Fibroblast of lung (primary cell): ENCODE measurements at places on chromosomes 4 and X.
A peak's percentile ranks its signal among the peaks of the same experiment; 100 is the strongest.

GRCh38 chr4:33714971-33715370, 2529.3 kb downstream of the ARAP2 start:
- no peak for DNase-seq

DNA sequence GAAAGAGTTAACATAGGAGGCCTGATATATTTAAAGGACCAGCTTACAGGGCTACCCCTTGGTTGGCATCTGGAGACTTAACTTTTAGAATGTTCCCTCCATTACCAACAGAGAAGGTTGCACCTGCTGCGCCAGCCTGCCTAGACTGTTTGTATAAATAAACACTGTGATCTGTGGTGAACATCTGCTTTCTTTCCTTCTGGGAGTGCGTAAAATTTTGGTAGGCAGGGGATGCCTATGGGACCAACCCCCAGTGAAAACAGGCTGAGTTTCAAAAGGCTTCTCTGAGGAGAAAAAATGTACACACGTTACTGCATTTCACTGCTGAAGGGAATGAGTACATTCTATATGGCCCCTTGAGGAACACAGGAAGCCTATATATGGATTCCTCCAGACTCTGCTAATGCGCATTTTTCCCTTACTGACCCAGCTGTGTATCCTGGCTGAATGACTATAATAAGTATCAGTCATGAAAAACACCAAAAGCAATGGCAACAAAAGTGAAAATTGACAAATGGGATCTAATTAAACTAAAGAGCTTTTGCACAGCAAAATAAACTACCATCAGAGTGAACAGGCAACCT, 13.8 kb downstream of the CENPC start:
- DNase-seq: no peak

- no peak for DNase-seq
Measured at GRCh38 chr4:102247041-102247440, 98.2 kb downstream of the SLC39A8 start.

DNA sequence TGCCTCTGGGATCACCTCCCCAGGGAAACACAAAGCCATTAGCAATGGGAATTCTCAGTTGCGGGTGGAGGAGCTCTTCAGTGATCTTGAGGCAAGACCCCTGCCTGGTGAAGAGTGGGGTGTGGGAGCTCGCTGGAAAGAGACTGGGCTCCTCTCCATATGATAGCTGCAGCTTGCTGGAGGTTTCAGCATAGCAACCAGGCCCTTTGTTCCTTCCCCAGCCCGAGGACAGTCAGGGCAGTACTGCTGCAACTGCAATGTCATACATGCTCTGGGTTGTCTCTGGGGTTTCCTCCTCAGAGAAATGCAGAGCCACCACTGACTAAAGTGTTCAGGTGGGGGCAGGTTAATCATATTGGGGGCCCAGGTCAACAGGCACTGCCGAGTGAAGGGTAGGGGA, 81.3 kb downstream of the ARHGAP24 start:
- DNase-seq: no peak

- DNase-seq: no peak
Measured at GRCh38 chr4:133638751-133639150, 489.7 kb downstream of the PCDH10 start.

DNA sequence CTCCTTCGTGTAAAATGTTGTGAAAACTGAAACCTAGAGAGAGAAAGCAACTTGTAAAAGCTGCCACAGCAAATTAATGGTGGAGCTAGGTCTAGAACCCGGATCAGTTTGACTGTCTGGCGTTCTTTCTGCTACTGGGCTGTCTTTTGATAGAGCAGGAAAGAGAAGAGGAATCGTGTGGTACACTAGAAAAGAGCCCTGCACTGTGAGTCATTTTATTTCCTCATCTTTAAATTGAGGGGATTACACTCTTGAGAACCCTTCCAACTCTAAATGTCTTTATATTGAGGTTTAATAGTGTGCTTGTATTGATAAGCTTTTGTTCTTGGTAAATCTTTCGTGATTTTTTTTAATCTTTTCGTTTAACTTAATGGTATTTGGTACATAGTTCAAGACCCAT, 4.3 kb downstream of the WDR44 start:
- peak; percentile 31 for DNase-seq

- peak; percentile 66 for DNase-seq
Measured at GRCh38 chr4:154399259-154399974, 92.2 kb downstream of the DCHS2 start.

DNA sequence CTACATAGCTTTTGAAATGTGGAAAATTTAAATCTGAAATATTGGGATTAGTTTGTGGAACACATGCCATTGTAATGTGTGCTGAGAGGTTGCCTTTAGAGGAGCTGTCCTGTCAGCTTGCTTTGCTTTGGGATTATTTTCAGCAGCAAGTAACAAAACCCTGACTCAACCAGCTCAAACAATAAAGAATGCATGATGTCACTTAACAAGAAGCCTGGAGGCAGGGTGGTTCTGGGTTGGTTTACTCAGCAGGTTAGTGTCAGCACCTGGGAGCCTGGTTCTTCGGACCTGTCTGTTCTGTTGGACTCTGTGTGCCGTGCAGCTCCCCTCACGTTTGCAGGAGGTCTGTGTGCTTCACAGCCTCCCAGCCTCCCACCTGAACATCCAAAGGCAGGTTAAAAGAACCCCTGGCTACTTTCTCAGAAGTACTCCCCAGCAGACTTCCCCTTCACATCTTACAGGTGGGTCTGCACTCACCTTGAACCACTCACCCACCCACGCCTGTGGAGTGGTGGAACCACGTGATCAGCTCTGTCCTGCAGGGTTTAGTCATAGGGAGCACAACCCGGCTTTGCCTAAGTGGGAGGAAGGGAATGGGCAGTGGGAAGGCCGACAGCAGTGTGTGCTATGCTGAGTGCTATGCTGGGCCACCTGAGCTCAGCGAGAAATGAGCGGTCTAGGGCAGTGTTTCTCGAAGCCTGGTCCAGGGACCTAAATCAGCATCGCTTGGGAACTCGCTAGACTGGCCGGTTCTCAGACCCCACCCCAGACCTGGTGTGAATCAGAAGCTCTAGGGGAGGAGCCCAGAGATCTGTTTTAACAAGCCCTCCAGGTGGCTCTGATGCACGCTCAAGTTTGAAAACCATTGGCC, 20.4 kb downstream of the TMEM131L start:
- DNase-seq: peak; percentile 70

GRCh38 chrX:156008915-156009314, 11.4 kb downstream of the IL9R start:
- DNase-seq: no peak

DNA sequence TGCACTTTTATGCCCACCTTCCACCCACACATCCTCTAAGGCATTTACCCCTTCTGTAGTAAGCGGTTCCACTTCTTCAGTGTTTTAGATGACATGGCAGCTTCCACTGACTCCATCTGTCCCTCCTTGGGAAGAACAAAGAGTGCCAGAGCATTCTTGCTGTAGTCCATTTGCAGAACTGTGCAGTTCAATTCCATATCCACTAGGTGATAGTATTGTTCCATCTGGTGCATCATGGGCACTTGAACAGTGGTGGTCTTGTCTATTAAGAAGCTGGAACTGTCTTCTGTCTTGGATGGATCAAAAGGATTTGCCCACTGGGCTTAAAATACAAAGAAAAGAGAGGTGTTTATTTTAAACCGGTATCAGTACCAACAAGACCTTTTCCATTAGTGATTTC, 3.5 kb downstream of the SERPINA7 start:
- DNase-seq: no peak

GRCh38 chrX:47854474-47854873, 17.8 kb downstream of the ZNF81 start:
- DNase-seq: peak; percentile 36

- DNase-seq: no peak
Measured at GRCh38 chr4:122900314-122900713, 22.1 kb downstream of the NUDT6 start.

GRCh38 chr4:139144161-139144859, 32.7 kb downstream of the ELF2 start:
- DNase-seq: peak; percentile 42

- DNase-seq: no peak
Measured at GRCh38 chr4:70364002-70364401, 3.4 kb downstream of the SMR3A start.

GRCh38 chrX:17735406-17735805, 1.9 kb upstream of the SCML1 start:
- DNase-seq: no peak

- no peak for DNase-seq
Measured at GRCh38 chrX:55783723-55784122, 66.2 kb downstream of the RRAGB start.

- no peak for DNase-seq
Measured at GRCh38 chr4:35965300-35965699, 279.0 kb downstream of the ARAP2 start.

GRCh38 chrX:134294548-134294947, 57.6 kb downstream of the CCDC160 start:
- DNase-seq: peak; percentile 2

DNA sequence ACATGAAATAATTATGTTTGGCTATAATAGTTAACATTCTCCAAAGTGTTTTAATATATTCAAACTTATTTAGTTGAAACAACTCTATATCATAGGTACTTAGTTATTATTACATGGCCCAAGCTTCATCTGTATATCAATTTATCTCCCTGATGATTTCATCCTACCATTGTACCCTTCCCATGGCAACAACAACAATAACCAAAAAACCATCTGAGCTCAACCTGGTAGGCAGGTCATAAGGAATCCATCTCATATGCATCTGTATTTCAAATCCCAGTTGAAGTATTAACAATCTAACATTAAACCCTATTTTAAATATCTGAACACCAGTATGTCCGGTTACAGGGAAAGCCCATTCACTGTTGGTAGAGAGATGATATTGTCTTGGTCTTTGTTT, 33.1 kb upstream of the SLC7A11 start:
- no peak for DNase-seq

DNA sequence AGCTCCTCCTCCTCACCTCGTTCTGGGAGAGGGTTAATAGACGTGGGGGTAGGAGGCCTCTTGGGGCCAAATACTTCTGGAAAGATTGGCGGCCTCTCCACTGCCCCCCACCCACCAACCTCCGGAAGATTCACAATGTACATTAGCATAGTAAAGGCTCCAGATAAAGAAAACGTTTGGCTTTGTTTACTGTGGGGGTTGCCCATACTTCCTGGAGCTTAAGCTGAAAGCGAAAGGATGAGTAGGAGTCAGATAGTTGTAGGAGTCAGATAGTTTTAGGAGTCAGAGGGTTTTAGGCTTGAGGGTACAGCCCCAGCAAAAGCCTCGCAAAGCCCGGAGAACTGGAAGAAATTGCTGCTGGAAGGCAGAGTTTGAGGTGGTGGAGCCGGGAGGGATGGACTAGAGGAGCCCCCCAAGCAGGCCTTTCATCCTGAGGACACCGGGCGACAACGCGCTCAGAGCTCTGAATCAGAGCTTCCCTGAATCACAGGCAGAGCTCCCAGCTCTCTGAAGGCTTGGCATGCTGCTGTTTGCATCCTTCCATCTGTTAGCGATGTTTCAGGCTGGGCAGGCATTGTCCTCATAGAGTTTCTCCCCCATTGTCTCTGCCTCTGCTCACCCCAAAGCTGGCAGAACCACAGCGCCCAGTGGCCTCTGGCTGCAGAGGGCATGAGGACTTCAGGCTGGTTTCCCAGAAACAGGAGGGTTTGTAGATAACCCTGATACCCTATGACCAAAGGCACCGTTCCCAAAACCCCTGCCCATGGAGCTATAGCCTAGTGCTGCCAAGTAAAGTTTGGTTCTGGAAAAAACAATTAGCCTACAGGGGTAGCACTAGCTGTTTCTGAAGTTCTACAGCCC, 280.7 kb downstream of the BCOR start:
- peak; percentile 28 for DNase-seq

- DNase-seq: no peak
Measured at GRCh38 chr4:46870411-46870810, 38.6 kb downstream of the COX7B2 start.

DNA sequence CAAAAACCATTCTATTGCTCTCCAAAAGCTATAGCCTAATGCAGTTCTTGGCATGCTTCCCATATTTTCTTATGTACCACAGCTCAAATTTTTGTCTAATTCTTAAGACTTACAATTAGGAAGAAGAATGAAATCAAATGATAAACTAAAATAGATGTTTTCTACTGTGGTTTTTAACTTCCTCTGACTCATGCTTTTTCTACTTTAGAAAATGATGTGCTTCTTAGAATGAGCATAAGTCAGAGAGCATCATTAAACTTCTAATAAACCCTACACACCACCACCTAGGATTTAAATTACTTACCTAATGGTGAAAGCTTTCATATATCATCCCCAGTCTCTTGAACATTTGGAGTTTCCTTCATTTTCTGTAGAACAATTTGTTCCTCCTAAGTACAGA, 217.0 kb upstream of the NDST3 start:
- DNase-seq: peak; percentile 12

DNA sequence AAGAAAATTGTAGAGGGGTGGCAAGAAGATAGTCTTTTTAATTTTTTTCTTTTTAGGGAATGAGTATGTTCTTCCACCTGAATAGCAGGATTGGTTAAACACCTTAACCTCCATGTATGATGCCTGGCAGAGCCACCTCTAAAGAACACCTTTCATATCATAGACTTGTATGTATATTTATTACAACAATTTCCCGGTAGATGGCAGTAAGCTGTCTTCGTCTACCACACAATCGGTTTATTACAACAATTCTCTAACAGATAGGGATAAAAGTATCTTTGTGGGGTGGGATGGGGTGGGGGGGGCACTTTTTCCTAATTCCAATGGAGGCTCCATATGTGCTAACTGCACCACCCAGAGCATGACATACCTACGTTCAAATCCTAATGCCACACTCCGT, 255.5 kb downstream of the LDB2 start:
- no peak for DNase-seq

DNA sequence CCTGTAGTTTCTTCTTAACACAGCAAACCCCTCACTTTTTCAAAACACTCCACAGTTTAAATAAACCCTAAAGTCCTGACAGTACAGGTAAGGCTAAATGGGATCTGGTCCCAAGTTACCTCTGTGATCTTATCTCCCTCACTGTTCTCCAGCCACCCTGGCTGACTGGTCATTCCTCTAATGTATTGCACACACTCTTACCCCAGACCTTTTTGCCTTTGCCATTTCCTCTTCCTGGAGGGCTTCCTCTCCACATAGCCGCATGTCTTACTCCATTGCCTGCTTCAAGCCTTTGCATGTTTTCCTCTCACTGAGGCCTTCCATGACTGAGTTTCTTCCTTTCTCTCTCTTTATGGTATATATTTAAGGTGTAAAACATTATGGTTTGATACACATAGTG, 19.5 kb upstream of the ANXA3 start:
- DNase-seq: no peak

DNA sequence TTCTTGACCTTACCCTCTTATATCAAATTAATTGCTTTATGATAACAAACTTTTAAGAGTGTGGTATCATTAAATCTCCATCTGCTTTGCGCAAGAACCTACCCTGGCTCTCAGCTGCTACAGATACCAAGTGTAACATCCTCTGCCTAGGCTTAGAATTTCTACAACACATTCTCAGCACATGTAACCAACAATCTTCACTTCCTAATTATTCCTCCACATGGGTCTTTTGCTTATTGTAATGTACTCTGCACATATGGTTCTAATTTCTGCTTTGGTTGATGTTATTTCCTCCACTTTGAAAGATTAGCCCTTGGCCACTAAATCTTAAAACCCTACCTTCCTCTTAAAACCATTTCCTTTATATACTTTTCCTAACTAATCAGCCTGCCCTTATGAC, 242.4 kb downstream of the ARHGAP24 start:
- DNase-seq: peak; percentile 11
